CD4-positive, alpha-beta T cell (primary cell): ENCODE measurements at places on chromosomes 3 and 15. TPM values are rescaled to one million over a fixed set of nuclear protein-coding genes. Genes with fewer than 3 reads are reported as not detected.

The LRRC31 gene
- not detected for total RNA-seq

The REC114 gene
- total RNA-seq = not detected

The GOLGA8R gene
- total RNA-seq = 1.5 TPM

The C3orf20 gene
- total RNA-seq = 0.14 TPM

The GPR156 gene
- 0.27 TPM for total RNA-seq

The ITIH1 gene
- not detected for total RNA-seq

The TRPM1 gene
- not detected for total RNA-seq

The SLC28A1 gene
- total RNA-seq = not detected

DNA sequence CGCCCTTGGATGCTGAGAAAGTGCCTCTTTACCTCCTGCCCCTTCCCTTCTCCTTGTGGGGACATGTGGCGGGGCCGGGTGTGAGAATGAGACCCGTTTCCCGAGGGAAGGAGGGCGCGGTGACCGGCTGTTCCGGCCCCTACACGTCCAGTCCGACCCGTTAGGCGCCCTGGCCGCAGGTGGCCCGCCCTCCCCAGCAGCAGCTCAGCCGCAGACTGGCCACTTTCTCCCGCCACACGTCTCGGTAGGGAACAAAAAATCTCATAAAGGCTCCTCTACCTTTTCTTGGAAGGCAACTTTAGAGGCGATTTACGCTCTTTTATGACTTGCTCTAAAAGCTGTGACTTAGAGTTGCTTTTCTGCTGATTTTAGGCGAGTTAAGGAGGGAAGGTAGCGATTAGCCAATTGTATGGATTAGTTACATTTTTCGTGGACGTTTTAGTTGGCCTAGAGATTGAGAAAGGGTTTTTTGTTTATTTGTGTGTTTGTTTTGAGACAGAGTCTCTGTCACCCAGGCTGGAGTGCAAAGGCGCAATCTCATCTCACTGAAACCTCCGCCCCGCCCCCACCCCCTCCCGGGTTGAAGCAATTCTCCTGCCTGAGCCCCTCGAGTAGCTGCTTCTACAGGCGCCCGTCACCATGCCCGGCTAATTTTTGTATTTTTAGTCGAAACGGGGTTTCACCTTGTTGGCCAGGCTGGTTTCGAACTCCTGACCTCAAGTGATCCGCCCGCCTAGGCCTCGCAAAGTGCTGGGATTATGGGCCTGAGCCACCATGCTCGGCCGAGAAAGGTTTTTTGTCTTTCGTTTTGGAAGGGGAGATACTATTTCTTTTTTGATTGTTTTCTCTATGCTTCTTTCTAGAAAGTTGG is 8.3 kb upstream of the PGPEP1L start:
- DNase-seq = no peak
- peaks cover 24% of the 10 kb centered on the region for H3K27me3 ChIP-seq
- H3K27ac ChIP-seq = no peak overlapping the region
- H3K36me3 ChIP-seq = no peaks in the 10 kb centered on the region

DNA sequence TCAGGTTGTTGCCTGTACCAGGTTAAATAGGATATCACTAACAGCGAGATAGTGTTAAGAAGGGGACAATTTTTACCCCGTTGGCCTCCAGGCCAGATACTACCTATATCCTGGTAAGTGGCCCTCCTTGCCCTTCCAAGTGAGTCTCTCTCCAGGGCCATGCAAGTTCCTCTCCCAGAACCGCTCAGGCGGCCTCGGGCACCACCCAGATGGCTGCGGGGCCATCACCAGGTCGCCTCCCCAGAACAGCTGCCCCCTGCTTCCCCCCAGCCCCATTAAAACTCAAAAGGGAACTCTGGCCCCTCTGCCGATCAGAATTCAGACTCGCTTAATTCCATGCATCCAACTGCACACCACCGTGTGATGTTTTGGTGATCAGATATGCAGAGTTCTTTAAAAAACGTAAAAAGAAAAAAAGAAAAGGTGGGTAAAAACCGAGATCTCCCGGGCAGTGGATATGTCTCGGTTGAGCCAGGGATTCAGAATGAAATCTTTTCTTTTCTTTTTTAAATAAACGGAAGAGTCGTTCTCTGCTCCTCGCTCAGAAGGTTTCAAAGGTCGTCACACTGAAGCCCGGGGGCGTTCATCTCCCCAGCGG is 1.9 kb upstream of the TRIM71 start:
- H3K27ac ChIP-seq = no peak overlapping the region
- peaks cover 21% of the 10 kb centered on the region for H3K27me3 ChIP-seq

DNA sequence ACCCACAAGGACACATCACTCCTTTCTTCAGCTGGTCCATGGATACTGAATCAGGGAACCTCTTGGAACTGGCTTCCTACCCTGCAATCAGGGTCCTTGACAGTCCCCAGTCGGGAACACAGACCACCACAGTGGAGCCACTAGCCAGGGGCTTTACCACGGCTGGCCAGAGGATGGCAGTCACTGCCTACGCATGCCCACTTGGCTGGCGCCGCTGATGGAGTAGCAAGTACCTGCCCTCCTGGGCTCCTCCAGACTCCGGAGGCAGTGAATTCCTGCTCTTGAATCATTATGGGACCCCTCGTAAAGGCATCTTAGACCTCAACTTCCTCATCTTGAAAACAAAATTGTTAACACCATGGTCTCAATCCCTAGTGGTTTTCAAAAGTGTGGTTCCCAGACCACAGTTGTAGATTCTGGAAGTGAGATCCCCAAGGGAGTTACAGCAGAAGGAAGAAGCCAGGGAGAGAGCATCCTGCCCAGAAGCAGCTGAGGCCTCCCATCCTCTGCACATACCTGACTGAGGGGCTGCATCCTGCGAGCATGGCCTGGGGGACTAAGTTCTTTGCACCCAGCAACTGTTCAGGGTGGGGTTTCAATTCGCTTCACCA is 9.1 kb upstream of the SKIC8 start:
- no peaks in the 10 kb centered on the region for H3K36me3 ChIP-seq
- H3K27me3 ChIP-seq = no peaks in the 10 kb centered on the region
- DNase-seq = peak; percentile 26
- H3K4me3 ChIP-seq = no peak overlapping the region
- no peaks in the 10 kb centered on the region for H3K4me1 ChIP-seq

GRCh38 chr3:23219117-23219516 is 16.0 kb downstream of the UBE2E2 start:
- H3K36me3 ChIP-seq = no peaks in the 10 kb centered on the region
- H3K4me1 ChIP-seq = no peaks in the 10 kb centered on the region
- H3K27me3 ChIP-seq = no peaks in the 10 kb centered on the region
- no peak for DNase-seq
- no peak overlapping the region for H3K27ac ChIP-seq

- no peak overlapping the region for H3K4me3 ChIP-seq
- no peaks in the 10 kb centered on the region for H3K4me1 ChIP-seq
- H3K36me3 ChIP-seq = no peaks in the 10 kb centered on the region
- peak; percentile 58 for DNase-seq
- H3K27me3 ChIP-seq = no peaks in the 10 kb centered on the region
Observed at GRCh38 chr3:53375019-53375418, 27.7 kb upstream of the DCP1A start.

DNA sequence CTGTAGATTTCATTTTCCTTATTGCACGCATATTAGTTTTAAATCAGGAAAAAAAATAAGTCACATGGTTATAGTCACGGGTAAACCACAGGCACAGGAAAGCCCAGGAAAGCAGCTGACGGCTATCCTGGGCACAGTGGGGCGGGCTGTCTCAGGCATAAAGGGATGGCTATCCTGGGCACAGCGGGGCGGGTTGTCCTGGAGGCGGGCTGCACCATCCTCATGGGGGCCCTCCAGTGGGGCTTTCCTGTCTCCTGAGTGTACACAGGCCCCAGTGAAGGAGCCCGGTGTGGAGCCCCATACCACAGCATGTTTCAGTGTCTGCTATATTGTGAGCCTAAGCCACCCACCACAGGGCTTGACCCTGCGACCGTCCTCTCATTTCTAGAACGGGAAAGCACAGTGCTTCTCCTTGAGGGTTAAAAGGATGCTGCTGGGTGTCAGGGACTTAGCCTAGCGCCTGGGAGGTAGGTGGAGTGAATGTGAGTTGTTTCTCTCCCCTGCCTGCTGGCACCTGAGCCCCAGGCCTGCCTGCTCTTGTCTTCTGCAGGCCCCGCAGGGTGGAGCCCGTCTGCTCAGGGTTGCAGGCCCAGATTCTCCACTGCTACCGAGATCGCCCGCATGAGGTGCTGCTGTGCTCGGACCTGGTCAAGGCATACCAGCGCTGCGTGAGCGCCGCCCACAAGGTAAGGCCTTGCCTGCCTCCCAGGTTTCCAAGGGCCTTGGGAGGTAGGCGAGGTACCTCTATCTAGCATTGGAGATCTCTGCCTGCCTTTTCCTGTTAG is 25.9 kb upstream of the PLXNA1 start:
- no peaks in the 10 kb centered on the region for H3K4me1 ChIP-seq
- H3K27ac ChIP-seq = no peak overlapping the region
- no peak for DNase-seq
- H3K36me3 ChIP-seq = no peaks in the 10 kb centered on the region
- H3K27me3 ChIP-seq = no peaks in the 10 kb centered on the region

DNA sequence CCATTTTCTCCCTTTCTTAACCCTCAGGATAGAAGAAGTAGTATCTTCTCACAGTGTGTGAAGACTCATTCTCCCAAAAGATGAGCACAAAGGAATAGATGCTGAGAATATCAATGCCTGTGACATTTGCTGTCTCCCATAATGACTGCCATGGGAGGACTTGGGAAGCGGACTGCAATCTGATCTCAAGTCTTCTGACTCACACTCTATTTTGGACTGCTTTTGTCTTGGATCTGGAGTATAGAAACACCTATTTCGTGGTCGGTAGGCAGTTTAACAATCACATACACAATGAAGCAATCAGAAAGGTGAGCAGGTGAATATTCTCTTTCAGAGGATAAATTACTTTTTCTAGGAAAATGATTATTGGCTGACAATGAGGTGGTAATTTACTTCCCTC is 852.0 kb downstream of the FHIT start:
- no peaks in the 10 kb centered on the region for H3K4me1 ChIP-seq
- H3K27ac ChIP-seq = no peak overlapping the region
- H3K36me3 ChIP-seq = no peaks in the 10 kb centered on the region
- no peaks in the 10 kb centered on the region for H3K27me3 ChIP-seq
- no peak overlapping the region for H3K4me3 ChIP-seq

DNA sequence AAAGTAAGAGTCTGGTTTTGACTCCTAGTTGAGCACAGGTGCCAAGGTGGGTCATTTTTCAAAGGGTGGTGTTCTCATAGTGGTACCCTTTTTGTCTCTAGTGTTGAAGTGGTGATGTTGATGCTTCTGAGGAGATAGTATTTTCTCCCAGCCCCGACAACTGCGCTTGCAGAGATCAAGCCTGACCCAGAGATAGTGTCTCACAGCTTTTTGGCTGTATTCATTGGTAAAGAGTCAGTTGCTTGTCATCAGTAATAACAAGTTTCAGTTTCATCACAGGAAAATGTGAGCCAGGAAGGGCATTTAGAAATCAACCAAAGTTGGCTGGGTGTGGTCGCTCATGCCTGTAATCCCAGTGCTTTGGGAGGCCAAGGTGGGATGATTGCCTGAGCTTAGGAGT is 139.3 kb downstream of the NFKBIZ start:
- no peak overlapping the region for H3K27ac ChIP-seq
- H3K36me3 ChIP-seq = no peaks in the 10 kb centered on the region
- no peak overlapping the region for H3K4me3 ChIP-seq
- no peaks in the 10 kb centered on the region for H3K27me3 ChIP-seq

DNA sequence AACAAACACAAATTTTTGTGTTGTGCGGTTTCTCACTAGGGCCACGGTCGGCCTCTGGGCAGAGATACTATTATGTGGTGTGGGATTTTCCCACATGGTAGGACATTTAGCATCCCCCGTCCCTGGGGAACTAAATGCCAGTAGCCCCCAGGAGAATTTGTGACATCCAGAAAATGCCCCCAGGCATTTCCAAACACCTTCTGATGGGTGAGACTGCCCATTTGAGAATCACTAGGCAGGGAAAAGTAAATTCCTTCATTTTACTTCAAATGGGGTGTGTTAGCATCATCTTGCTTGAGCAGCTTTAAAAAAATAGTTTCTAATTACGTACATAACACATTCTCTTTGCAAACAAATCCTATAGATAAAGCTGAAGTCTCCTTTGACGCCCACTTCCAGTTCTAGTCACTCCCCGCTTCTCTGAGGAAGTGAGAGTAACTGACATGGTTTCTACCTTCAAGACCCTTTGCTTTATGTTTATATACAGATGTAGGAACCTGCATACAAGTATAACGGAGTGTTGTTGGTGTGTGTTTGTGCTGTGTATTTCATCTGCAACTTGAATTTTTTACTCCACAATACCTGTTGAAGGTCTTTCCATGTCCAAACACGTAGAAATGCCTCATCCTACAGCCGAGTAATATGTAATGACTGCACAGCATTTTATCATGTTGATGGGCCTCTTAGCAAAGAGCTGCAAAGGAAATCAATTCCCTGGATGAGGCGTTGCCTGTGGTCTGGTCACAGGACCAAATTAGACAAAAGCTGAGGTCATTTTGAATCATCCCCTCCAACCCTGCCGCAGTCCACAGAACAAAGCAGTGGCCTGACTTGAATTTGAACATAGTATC is 31.4 kb upstream of the ZBTB38 start:
- H3K27me3 ChIP-seq = no peaks in the 10 kb centered on the region
- H3K27ac ChIP-seq = no peak overlapping the region
- no peaks in the 10 kb centered on the region for H3K36me3 ChIP-seq
- H3K4me1 ChIP-seq = no peaks in the 10 kb centered on the region
- no peak for DNase-seq

DNA sequence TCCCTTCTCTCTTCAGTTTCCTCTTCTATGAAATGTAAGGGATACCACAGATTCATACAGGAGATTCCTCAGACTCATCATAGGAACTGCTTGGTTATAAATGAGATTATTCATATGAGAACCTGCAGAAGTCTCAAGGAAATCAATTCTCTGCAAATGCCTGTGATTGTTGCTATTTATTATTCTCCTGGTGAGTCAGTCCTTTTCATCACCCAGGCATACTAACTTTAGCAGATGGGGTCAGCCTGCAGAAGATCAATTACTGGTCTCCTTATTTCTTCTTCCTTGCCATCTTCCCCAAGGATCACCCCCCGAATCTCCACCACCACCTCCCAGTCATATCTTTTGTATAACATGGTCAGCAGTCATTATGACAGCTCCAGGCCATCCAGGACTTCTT is 53.8 kb upstream of the DCP1A start:
- no peak overlapping the region for H3K27ac ChIP-seq
- H3K27me3 ChIP-seq = no peaks in the 10 kb centered on the region
- no peaks in the 10 kb centered on the region for H3K36me3 ChIP-seq
- H3K4me3 ChIP-seq = no peak overlapping the region
- DNase-seq = no peak
- H3K4me1 ChIP-seq = no peaks in the 10 kb centered on the region

GRCh38 chr3:15439476-15439875 is 12.1 kb downstream of the EAF1 start:
- peaks cover 88% of the 10 kb centered on the region for H3K36me3 ChIP-seq
- H3K4me3 ChIP-seq = no peak overlapping the region
- DNase-seq = no peak

DNA sequence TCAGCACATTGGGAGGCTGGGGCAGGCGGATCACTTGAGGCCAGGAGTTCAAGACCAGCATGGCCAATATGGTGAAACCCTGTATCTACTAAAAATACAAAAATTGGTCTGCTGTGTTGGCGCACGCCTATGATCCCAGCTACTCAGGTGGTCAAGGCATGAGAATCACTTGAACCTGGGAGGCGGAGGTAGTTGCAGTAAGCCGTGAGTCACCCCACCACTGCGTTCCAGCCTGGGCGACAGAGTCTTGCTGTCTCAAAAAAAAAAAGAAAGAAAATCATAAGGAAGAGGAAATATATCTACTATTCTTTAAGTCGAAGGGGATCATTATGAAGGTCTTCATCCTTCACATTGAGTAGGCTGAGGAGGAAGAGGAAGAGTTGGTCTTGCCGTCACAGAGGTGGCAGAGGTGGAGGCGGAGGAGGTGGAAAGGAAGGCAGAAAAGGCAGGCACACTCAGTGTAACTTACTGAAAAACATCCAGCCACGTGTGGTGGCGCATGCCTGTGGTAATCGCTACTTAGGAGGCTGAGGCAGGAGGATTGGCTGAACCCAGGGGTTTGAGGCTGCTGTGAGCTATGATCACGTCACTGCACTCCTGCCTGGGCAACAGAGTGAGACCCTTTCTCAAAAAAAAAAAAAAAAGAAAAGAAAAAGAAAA is 14.2 kb downstream of the CSK start:
- peaks cover 64% of the 10 kb centered on the region for H3K36me3 ChIP-seq
